ENCODE measurements at places on chromosomes 7 and 10.

- no peak for DNase-seq
Observed at GRCh38 chr7:128737441-128737840, 1.7 kb upstream of the CALU start.

DNA sequence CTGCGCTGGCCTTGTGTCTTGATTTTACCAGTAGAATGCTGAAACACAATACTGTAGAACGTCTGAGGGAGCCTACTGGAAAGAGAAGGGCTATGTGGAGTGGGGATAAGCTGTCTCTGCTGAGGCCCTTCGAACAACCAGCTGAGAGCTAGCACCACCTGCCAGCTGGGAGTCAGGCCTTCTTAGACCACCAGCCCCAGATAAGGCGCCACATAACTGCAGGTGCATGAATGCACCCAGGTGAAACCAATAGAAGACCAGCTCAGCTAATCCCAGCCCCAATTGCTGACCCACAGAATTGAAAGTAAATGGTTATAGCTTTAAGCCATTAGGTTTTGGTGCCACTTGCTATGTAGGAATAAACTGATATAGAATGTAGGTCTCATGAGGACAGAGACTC, 438.4 kb downstream of the ADRA2A start:
- DNase-seq, result no peak

GRCh38 chr10:88657901-88658300, 6.3 kb upstream of the LIPF start:
- no peak for DNase-seq

- no peak for DNase-seq
Observed at GRCh38 chr7:617614-618538, 98.2 kb upstream of the PDGFA start.

GRCh38 chr10:107546284-107546683, 381.8 kb upstream of the SORCS1 start:
- no peak for DNase-seq

DNA sequence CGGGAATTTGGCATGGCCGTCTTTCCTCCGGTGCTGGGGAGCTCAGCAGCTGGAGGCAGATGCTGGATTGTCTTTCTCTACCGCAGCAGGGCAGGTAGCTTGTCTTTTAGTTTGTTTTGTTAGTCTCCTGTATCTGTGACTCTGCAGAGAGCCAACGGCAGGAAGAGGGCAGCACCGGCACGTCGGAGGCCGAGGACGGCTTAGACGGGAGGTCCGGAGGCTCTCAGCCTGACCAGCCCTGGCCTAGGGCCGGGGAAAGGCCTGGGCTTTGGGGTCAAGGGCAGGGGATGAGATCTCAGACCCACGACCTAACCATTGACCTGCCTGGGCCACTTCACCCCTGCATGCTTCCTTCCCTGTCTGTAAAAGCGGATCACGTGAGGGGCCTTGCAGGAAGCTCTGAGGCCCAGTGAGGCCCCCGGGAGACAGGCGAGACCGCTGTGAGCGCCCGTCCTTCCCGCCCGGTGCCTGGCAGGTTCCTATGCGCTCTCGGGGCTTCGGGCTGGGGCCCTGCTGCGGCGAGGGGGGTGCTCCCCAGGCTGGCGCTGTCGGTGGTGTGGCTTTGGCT, 72.7 kb downstream of the LHPP start:
- no peak for DNase-seq

- DNase-seq, result no peak
Observed at GRCh38 chr10:120514035-120514620, 57.1 kb downstream of the PLPP4 start.

DNA sequence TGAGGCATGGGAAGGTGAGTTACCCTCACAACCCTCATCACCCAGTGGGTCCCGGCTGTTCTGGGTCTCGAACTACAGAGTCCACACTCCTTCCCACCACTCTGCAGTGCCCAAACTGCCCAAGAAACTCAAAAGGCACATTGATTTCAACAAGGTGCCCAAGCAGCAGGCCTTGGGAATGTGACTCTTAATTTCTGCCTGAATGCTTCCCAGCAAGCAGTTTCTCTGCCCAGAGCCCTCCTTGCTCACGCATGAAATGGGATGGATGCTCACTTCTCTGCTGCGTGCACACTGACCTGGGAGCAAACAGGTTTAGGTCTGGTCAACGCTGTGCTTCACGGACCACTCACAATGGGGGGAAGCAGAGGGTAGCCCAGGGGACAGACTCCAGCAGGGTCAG, 77.9 kb downstream of the GRB10 start:
- no peak for DNase-seq

Measured in activated CD4-positive, alpha-beta T cell treated with anti-CD3 and anti-CD28 coated beads for 24 hours (primary cell).